ENCODE measurements at places on chromosomes 5 and 9.

GRCh38 chr5:175098301-175098700, 345.7 kb downstream of the DRD1 start:
- no peak for DNase-seq

DNA sequence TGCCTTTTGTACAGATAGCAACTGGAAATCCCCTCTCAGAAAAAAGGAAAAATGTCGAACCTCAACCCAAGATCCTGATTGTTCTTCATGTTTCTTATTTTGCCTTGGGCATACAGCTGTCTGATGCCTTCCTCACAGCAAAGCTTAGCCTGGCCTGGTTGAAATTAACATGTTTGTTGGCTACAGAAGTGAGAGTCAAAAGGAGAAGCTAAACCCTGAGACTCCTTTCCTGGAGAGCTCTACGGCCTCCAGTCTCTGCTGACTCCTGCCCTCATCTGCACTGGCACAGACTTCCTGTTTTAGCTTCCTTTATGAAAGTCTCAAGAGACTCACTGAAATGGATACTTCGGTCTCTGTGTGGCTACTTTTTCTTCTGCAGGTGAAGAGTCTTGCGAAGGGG, 186.7 kb downstream of the PARP8 start:
- no peak for DNase-seq

DNA sequence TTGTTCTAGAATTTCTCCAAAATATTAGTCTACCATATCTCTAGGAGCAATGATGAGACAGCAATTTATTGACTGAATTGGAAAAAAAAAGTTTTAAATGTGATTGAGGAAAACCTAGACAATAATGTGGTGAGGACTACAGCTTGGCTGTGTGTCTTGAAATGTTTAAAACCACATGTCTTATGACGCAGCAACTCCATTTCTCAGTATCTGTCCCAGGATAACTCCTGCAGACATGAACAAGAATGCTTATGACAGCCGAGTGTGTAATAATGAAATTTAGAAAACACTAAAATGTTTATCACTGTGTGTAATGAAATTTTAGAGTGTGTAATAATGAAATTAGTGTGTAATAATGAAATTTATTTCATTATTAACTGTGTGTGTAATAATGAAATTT, 254.1 kb upstream of the DAPK1 start:
- no peak for DNase-seq

- DNase-seq, result no peak
These were observed 124.7 kb downstream of the DAB2IP start for GRCh38 chr9:121776001-121776738.

DNA sequence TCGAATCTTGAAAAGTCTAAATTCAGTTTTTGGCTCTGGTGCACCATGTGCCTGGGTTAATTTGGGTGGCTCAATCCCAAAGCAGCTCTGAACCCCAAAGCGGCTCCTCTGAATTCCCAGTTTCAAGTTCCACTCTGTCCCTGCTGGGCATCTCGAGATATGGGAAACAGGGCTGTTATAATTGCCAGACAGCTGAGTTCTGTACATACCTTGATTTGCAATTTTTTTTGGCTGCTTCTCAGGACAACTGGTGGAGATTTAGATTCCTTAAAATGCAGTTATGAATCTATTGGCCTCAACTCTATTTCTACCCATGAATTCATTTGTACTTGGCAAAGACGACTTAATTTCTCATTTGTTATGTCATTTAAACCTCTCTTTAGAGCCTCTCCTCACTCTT, 808.5 kb downstream of the TLE4 start:
- DNase-seq, result no peak

- no peak for DNase-seq
These were observed 140.7 kb upstream of the GPR151 start for GRCh38 chr5:146656703-146657102.

- DNase-seq, result no peak
These were observed 393.7 kb upstream of the PDE4D start for GRCh38 chr5:60287174-60287771.

DNA sequence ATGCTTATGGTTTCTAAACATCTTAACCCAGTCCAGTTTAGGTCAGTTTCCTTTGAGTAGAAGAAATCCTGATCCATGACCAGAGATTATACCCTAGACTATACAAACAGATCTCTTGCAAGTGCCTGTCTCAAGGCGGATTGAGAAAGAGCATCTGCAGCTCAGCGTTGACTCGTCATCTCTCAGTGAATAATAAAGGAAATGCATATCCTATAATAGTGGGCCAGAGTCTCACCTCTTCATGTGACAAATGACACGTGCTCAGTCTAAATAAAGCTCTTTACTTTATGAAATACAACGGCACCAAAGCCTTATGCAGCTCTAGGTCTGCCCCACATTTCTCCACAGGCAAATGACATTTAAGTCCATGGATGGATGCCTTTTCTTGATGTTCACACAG, 179.4 kb upstream of the NR3C1 start:
- DNase-seq, result no peak

GRCh38 chr5:36150676-36151433, 832 bp downstream of the LMBRD2 start:
- peak; percentile 37 for DNase-seq

DNA sequence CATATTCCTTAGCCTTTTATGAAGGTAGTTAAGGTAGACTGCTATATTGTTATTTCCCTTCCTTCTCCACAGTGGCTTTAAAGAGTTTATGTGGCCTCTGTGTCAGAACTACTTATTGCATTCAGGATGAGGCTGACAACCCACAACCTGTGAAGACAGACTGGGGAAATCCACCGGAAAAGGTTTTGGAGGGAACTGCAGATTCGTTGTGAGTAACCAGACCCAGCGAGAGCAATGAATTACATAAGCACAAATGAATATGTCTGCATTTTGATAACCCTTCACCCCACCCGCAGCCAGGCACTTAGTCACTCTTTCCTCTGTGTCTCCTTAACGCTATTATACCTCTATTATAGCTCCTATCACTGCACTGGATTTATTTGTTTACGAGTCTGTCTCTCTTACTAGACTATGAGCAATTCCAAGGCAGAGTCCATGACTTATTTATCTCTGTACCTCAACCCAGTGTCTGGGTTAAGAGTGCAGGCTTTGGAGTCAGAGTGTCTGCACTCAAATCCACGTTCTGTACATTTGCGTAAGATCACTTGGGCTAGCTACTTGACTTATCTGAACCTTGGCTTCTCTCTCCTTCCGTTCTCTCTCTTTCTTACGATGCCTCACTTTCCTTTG, 19.2 kb downstream of the KCTD16 start:
- peak; percentile 73 for DNase-seq

GRCh38 chr5:98530224-98530623, 243.2 kb upstream of the RGMB start:
- DNase-seq, result no peak

- no peak for DNase-seq
These were observed 117.7 kb downstream of the HOMER1 start for GRCh38 chr5:79396265-79396664.

- no peak for DNase-seq
These were observed 156.9 kb downstream of the PAM start for GRCh38 chr5:102911973-102912372.

DNA sequence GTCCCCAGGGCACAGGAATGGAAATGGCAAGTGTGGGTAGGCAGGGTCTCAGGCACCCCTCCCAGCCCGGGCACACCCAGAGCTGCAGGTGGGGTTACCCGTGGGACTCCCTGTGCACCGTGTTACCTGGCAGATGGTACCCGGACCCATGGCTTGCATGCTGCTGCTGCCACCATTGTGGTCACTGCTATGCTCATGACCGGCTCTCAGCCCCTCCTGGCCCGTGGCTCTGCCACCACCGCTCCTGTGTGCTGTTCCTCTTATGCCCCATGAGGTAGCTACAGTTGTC, 21.7 kb upstream of the HMCN2 start:
- DNase-seq, result no peak

GRCh38 chr5:148352696-148353095, 17.3 kb downstream of the SPINK9 start:
- DNase-seq, result no peak

DNA sequence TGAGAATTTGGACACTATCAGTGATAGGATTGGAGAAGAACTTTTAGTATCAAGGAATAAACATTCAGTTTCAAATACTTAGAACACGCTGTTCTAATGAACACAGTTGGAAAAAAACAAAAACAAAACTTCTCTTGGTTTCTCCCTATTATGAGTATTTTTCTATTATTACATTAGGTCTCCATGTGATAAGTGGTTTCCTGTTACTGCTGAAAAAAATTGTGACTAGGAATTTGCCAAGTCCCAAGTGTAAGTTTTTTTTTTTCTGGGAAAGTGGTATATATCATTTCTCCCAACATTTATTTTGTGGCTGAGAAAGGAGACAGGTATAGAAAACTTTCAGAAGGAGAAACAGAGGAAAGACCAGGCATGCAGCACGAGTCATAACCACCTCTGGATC, 41.1 kb downstream of the PCSK1 start:
- DNase-seq, result no peak

- peak; percentile 26 for DNase-seq
These were observed at the start of gene NEURL1B for GRCh38 chr5:172640822-172641358. Gene NEURL1B, plus strand, starts transcription at chr5:172641263. Its CDS starts 144 bp downstream, at chr5:172641407.

Measured in activated CD8-positive, alpha-beta memory T cell treated with anti-CD3 and anti-CD28 coated beads, Interleukin-2, amount 50 U/mL, for 4 hours (primary cell).